Pancreas (tissue), 10 donors: ENCODE measurements at places on chromosomes 2 and 18. TPM values are rescaled to one million over a fixed set of nuclear protein-coding genes. Genes with fewer than 3 reads are reported as not detected.

- DNase-seq, result no peak
Observed at GRCh38 chr2:232162187-232162586, 200.7 kb downstream of the DIS3L2 start.

DNA sequence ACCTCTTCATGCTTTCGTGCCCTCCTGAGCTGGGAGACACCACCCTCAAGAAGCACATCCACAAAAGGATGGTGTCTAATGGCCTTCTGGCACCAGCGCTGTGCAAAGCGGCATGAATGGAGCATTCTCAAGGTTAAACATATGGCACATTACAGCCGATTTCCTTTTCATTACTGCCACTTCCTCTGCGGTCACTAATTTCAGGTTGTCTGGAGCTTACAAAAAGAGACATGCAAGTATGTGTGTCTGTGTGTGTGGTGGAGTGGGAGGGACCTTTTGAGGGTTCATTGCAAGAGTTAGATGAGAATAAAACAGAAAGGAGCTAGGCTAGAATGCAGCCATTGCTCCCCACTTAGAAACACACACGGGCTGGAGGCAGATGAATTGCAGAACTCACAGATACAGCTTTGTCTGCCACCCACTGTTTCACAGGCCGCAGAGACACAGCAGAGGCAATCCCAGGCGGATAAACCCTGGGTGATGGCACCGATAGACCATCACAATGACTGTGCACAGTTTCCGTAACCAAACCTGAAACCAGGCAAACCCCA, 76.0 kb downstream of the TGIF1 start:
- DNase-seq, result no peak

DNA sequence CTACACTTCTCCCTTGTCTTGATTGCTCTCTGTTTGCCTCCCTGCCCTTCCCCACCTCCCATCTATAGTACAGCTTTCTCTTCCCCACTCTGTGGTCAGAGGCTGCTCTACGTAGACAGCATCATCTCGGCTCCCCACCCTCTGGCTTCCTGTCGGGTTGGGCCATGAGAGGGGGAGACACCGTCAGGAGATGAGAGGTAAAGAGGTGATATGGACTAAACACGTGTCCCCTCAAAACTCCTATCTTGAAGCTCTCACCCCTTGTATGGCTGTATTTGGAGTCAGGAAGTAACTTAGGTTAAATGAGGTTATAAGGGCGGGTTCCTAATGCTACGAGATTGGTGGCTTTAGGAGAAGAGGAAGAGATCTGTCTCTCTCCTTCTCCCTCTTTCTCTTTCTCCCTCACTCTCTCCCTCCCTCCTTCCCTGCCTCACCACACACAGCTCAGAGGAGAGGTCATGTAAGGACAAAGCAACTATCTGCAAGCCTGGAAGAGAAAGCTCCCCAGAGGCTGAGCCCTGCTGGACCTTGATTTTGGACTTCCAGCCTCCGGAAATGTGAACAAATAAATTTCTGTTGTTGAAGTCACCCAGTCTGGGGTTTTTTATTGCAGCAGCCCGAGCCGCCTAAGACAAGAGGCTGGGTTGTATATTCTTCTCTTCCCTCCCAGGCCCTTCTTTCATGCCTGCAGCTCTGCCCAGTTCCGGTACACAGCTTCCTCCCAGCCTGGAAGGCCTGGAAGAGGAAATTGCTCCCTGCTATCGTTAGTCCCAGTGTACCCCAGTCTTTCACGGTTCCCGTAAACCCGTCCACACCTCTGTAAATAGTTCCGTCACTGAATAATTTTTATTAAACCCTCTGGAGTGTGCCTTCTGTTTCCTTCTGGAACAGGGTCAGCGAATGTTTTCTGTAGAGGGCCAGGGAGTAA, 138.0 kb downstream of the AKAIN1 start:
- DNase-seq, result no peak

DNA sequence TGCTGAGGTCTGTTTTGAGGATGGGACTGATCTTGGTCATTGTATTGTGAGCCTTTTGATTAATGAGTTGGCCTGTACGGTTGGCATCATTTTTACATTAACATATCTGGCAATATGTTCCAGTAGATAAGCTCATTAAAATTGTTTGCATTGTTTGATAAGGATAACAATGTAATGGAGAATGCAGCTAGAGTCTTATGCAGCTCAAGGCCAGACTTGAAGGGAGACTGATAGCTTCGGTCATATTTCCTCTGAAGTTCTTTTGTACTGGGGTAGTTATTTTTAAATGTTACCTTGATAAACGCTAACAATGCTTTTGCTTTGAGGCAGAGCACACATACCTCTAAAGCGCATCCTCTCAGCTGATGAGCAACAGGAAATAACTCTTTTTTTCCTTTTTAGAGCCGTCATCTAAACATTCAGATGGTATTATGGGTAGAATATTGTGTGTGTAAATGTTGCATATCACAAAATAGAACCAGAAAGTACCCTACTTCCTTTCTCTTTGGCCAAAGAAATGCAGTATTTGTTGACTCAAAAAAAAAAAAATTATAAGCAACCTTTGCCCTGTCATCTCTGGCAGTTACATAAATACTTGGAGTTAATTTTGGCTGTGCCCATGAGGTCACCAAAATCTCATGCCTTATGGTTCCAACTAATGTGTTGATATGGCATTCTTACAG, 1.3 kb downstream of the MAPRE2 start:
- DNase-seq, result no peak

- no peak for DNase-seq
Observed at GRCh38 chr2:210913461-210913860, 357.1 kb downstream of the CPS1 start.

- DNase-seq, result no peak
Observed at GRCh38 chr2:12347066-12347493, 369.7 kb upstream of the TRIB2 start.

GRCh38 chr18:3463051-3463450, 13.1 kb downstream of the TGIF1 start:
- DNase-seq, result no peak

GRCh38 chr2:238525990-238526389, 99.3 kb downstream of the ASB1 start:
- no peak for DNase-seq

DNA sequence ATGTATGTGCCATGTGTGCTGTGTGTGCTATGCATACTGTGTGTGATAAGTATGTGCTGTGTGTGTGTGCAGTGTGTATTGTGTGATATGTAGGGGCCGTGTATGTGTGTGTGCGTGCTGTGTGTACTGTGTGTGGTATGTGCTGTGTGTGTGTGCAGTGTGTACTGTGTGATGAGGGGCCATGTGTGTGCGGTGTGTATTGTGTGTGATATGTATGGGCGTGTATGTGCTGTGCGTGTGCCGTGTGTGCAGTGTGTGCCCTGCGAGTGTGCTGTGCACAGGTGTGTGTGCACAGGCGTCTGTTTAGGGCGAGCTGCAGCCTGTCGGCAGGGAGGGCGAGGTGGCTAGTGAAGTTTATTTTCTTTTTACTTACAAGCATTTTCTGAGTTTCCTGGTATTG, 16.1 kb downstream of the SNORC start:
- DNase-seq, result no peak

- peak; percentile 48 for DNase-seq
Observed at GRCh38 chr2:27024812-27025211, 8.0 kb upstream of the TMEM214 start.

Gene FOXD4L1
- total RNA-seq, result 0.15 TPM

Gene WDCP
- 2.5 TPM for total RNA-seq

Gene RTP5
- total RNA-seq, result not detected

Gene ZNF892
- 5.2 TPM for total RNA-seq

Gene SCN9A
- total RNA-seq, result 4.3 TPM

Gene CTAGE1
- total RNA-seq, result not detected

Gene MPV17
- total RNA-seq, result 30.3 TPM

Gene UGT1A9
- total RNA-seq, result not detected

Gene SPIRE1
- total RNA-seq, result 7.1 TPM
